Activated CD4-positive, alpha-beta T cell treated with anti-CD3 and anti-CD28 coated beads, Interleukin-2, amount 50 U/mL, for 4 hours (primary cell): ENCODE measurements at places on chromosomes 2 and 18.

DNA sequence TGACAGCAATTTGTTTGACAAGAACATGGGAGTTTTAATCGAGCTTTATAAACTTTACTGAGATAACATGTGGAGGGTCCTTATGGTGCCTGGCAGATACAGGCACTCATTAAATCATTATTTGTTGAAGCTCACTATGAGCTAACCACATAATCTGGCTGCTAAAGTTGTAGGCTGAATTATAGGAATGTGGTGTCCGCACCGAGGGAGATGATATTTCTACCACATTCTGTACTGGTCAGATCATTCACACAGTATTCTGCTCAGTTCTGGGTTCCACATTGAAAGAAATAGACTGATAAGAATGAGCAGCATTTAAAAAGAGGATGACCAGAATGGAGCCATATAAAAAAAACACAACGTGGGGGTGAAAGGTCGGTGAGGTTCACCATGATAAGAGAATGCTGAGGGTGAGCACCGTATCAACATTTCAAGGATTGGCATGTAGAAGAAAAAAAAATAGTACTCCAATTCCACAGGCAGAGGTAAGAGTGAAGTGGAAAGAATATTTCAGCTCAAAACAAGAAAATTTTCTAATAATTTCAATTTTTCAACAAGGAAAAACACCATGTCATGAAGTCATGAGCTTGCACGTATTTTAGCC, 54.4 kb downstream of the TMEFF2 start:
- DNase-seq: no peak

DNA sequence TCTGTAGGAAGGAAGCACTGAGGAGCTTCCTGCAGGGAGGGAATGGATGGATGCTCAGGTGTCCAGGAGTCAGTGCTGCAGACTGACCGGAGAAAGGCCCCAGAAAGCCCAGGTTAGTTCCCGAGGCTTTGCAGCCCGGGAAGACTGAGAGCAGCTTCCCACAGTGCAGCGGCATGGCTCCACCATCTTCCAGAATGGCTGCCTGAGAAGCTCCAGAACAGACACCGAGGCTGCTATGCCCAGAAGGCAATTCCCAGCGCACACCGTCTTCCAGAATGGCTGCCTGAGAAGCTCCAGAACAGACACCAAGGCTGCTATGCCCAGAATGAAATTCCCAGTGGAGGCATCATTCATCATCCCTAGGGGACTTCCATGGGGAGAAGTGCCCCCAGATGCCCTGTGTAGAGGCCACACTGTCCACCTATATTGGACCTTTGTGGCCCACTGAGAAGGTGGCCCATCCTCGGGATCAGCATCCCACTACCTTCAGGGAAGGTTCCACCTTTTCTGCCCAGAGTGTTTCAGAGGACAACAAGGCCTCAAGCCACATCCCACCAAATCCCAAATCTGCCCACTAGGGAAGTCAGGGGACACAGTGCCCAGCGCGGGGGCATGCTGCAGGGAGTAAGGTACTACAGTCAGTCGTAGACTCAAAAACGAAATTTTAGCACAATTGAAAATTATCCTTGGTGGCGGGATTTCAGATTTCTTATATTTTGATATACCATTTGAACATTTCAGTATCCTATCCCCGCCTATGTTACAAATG, 80.5 kb downstream of the KCNF1 start:
- no peak for DNase-seq

GRCh38 chr18:49645841-49646351, 84.0 kb downstream of the LIPG start:
- DNase-seq: no peak

DNA sequence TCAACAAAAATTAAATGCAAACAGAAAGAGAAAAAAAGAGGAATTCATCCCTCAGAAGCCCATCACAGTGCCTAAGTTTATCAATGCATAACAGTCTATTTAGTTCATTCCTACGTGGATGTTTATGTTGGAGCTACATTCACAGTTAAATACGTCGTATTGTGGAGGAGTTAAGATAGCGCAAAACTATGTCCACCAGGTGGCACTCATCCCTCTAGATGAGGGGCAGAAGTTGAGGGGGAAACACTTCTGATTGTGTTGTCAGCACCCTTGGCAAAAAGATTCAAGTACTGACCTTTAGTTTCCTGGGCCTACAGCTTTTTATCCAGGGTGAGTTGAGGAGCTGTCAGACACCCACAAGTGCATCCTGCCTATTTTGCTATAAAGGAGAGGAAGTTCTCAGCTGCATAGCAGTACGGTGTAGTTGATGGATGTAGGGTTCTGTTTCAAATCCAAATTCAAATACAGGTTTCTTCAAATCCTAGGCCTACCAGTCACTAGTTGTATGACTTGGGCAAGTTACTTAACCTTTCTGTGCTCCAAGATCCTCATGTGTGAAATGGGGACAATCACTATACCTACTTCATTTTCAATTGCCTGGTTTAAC, 26.8 kb upstream of the MYO1B start:
- DNase-seq: no peak

GRCh38 chr2:7792031-7792651, 874.9 kb downstream of the RNF144A start:
- no peak for DNase-seq

GRCh38 chr2:88656690-88657089, 29.4 kb upstream of the EIF2AK3 start:
- no peak for DNase-seq

- DNase-seq: no peak
These were observed 2.2 kb downstream of the B3GNT2 start for GRCh38 chr2:62197925-62198633.

DNA sequence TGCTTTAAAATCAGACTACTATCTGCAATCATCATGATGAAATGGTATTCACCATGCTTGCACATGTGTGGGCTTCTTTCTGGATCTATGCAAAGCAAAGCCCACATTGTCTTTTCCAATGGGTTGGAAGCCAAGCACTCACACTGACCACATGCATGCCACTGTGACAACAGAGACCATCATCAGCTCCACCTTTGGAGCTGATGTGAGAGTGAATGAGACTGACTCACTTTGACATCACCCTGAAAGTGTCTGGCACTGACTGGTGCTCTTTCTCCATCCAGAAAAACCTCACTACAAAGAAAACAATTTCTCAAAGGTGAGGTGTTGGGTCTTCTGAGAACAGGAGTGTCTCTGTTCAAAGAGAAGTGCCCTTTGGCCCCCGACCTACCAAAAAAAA, 4.7 kb downstream of the MYO5B start:
- no peak for DNase-seq

- DNase-seq: no peak
These were observed 143.3 kb downstream of the GLI2 start for GRCh38 chr2:120878970-120879369.

DNA sequence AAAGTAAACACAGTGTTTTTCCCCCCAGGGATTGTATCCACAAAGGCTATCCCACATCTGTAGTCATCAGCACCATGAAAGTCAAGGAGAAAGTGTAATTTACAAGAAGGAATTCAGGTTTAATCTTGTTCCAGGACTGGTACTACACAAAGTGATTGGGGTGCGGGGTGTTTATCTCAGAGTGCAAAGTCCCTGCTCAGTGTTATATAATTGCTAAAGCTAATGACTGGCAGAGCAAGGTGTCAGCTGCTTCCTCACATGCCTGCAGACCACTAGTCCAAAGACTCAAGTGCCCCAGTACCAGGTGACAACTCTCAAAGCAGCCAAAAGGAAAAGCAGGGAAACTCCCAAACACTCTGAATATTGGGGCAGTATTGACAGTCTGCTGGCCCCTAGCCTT, 40.4 kb upstream of the PDCL3 start:
- no peak for DNase-seq

DNA sequence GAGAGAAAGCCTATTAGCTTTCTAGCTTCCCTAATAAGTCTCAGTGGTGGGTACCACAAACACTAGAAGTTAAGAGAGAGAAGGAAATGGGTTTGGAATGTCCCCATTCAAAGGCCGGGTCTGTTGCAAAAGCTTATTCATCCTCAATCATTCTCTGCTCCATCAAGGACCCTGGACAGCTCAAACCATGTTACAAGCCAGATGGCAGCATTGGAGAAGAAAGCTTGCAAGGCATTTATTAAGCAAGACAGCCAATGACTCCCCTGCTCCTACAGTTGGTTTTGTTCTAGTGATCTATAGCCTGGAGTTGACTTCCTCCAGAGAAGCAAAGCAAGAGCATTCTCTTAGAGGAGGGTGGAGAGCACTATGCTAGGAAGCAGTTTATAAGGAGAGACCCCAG, 86.9 kb upstream of the LMAN1 start:
- no peak for DNase-seq

GRCh38 chr2:101998896-101999789, 7.4 kb downstream of the IL1R2 start:
- no peak for DNase-seq

- no peak for DNase-seq
These were observed 4.2 kb downstream of the SLC40A1 start for GRCh38 chr2:189576396-189576795.
